Activated naive CD8-positive, alpha-beta T cell treated with anti-CD3 and anti-CD28 coated beads, Interleukin-2, amount 10 ng/mL, durations not matched to agents 7 days and 5 days (primary cell): ENCODE measurements at places on chromosomes 6 and 20. TPM values are rescaled to one million over a fixed set of nuclear protein-coding genes. Genes with fewer than 3 reads are reported as not detected.

- peak overlapping the region; percentile 98 for H3K27ac ChIP-seq
- H3K4me1 ChIP-seq: peaks cover 31% of the 10 kb centered on the region
- H3K36me3 ChIP-seq: peaks cover 43% of the 10 kb centered on the region
Observed at GRCh38 chr6:137884149-137884909, 17.3 kb downstream of the TNFAIP3 start.

DNA sequence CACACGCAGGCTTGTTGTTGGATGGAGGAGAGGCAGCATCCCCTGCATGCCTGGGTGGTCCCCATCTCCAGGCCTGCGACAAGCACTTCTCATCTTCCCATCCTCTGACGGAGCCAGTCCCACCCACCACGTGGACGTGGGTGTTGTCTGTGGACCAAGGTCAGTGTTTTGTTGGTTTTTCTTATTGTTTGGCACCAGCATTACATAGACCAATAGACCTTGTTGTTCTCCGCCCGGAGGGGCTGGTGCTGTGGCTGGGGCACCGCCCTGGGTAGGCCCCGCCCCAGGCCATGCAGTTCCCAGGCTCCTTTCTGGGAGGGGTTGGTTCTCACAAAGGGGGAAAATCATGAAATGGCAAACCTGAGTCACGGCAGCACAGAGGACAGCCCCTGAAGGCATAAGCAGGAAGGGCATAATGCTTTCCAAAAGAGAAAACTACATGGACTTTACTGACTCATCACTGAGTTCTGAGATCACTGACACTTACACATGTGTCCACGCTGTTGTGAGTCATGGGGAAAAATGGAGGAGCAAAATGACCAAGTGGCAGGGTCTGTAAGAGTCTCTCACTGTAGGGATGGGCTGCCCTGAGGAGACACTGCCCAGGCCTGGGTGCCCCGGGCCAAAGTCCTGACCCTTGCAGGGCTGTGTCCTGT is 90.8 kb downstream of the THBS2 start:
- no peak overlapping the region for H3K27ac ChIP-seq
- peaks cover 2% of the 10 kb centered on the region for H3K27me3 ChIP-seq
- peaks cover 1% of the 10 kb centered on the region for H3K4me1 ChIP-seq
- H3K4me3 ChIP-seq: no peak overlapping the region
- DNase-seq: no peak
- H3K36me3 ChIP-seq: no peaks in the 10 kb centered on the region

DNA sequence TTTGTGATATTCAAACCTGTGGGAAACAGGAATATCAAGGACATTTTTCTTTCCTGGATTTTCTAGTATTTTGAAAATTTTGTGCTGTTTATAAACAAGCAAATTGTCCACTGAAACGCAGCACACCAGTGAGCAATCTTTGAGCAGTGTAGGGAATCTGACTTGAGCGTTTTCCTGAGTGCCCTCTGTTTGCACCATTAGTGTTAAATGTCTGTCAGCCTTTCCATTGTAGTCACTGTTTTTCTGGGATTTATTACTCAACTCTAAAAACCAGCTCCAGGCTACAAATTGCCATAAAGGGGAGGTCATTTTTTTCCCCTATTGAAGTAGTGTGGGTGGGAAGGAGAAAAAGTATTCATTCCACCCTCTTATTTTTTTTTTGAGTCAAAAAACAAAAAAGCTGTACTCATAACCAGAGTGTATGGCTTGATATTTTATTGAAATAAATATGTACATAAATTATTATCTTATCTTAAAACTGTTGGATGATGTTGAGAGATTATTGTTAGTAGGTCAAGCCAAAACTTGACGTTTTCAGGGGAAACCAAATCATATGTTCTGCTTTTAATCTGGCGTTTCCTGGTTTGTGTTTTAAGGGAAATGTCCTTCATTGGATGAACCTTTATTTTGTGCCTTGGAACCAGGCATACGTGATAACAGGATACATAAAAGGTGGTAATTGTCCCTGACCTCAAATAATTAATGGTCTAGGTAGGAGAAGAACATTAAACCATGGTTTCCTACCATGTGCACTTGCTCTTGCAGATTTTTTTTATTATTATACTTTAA is 51.8 kb downstream of the TSHZ2 start:
- H3K27ac ChIP-seq: no peak overlapping the region
- H3K27me3 ChIP-seq: no peaks in the 10 kb centered on the region
- H3K4me1 ChIP-seq: peaks cover 11% of the 10 kb centered on the region
- H3K4me3 ChIP-seq: no peak overlapping the region

DNA sequence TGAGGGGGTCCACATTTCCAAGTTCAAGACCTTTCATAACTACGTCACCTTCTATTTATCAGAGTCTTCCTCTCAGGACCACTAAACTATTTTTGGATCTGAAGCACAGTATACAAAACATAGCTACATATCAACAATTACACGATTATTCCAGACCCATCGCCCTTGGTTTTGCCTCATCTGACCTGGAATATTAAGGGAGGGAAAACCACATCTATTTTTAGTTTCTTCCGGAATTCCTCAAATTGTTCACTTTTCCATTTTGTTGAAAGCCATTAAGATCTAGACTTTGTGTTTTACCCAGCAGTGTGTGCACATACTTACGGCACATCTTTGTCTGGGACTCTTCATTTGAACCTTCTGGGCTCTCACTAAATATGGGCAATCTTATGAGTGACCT is 12.0 kb upstream of the ADGRF5 start:
- no peak overlapping the region for H3K4me3 ChIP-seq
- no peaks in the 10 kb centered on the region for H3K36me3 ChIP-seq
- H3K4me1 ChIP-seq: no peaks in the 10 kb centered on the region
- H3K27me3 ChIP-seq: peaks cover 4% of the 10 kb centered on the region
- no peak for DNase-seq

- DNase-seq: no peak
- H3K4me3 ChIP-seq: no peak overlapping the region
- H3K27ac ChIP-seq: no peak overlapping the region
- H3K4me1 ChIP-seq: no peaks in the 10 kb centered on the region
- H3K36me3 ChIP-seq: no peaks in the 10 kb centered on the region
Observed at GRCh38 chr6:165737396-165737795, 74.4 kb upstream of the PDE10A start.

MAP3K4 gene
- total RNA-seq: 53.7 TPM

BANF2 gene
- total RNA-seq: not detected

DEFB124 gene
- total RNA-seq: not detected

COL9A3 gene
- 0.42 TPM for total RNA-seq

VARS2 gene
- 38.0 TPM for total RNA-seq

MDFI gene
- not detected for total RNA-seq

SLC22A2 gene
- not detected for total RNA-seq
